ENCODE measurements at places on chromosomes 16 and 17.

- no peak for DNase-seq
Observed at GRCh38 chr16:84751241-84751640, 51.4 kb downstream of the USP10 start.

GRCh38 chr17:44807093-44807816, 22.8 kb downstream of the GJC1 start:
- DNase-seq: no peak

DNA sequence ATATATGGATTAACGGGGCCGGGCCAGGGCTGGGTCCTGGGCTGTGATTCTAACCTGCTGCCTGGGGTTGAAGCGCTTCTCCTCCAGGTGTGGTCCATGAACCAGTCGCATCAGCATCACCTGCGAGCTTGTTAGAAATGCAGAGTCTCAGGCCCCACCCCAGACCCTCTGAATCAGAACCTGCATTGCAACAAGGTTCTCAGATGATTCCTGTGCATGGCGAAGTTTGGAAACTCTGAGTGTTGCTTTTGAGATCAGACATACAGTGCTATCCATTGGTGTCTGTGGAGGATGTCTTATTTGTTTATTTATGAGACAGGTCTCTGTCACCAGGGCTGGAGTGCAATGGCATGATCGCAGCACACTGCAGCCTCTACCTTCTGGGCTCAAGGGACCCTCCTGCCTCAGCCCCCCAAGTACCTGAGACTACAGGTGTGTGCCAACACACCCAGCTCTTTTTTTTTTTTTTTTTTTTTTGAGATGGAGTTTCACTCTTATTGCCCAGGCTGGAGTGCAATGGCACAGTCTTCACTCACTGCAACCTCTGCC, 99.8 kb downstream of the PITPNC1 start:
- DNase-seq: no peak

- DNase-seq: peak; percentile 70
Observed at GRCh38 chr17:61404913-61405685, 5.5 kb downstream of the TBX2 start.

- DNase-seq: peak; percentile 61
Observed at GRCh38 chr17:77865112-77865611, 93.3 kb upstream of the TNRC6C start.

- peak; percentile 89 for DNase-seq
Observed at GRCh38 chr17:40909351-40909750, 24.3 kb upstream of the KRT20 start.

GRCh38 chr16:67430504-67430976, 381 bp upstream of the HSD11B2 start:
- no peak for DNase-seq

DNA sequence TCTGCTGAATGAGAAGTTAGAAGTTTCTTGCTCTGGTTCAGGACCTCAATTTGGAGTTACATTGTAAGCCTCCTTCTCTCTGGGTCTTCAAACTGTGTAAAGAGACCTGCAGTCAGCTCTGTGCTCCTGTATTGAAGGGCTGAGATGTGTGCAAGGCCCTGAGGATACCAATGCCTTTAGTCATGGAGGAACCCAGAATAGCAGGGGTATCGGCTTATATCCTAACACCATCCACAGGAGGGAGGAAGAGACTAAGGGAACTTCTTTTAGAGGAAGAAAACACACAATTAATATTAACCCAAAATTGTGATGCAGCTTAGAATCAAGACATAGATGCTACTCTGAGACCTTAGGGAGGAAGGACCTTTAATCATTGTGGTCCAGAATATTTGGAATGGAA, 36.5 kb downstream of the GLP2R start:
- DNase-seq: no peak

GRCh38 chr17:7836596-7837407, 2.8 kb downstream of the KDM6B start:
- DNase-seq: peak; percentile 91

- DNase-seq: no peak
Observed at GRCh38 chr17:79800325-79801155, 3.7 kb upstream of the CBX8 start.

- DNase-seq: no peak
Observed at GRCh38 chr17:48825446-48826381, 5.1 kb upstream of the CALCOCO2 start.

DNA sequence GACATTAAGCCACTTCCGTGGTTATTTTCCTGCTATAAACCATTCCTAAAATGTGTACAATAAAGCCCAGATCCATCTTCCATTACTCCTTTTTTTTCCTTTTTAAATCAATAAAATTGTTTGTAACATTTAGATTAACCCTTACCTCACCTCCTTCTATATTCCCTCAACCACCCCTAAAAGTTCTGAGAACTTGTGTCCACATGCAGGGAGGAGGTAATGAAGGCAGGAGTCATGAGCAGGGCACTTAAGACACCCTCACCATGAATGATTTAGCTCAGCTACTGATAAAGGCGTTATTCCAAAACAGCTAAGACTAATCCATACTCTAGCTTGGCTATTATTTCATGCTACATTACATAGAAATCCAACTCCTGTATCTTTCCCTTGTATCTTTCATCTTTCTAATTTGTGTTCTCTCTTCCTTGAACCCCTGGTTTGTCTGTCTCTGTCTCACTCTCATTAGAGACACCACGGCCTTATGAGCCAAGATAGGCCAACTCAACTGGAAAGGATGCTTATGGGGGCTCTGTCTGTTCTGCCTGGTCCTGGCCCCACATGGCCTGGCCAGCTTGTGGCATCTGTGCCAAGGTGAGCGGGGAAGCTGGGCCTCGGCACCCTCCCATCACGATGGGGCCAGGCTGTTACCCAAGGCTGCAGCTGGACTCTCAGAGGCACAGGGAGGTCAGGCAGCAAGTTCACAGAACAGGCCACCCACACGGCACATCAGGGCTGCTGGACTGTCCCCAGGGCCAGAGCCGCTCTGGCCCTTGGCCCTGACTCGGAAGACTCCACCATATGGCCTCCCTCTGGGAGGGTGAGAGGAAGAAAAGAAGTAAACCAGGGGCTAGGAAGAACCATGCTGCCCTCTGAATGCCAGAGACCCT, 294.4 kb downstream of the SOX9 start:
- DNase-seq: no peak

GRCh38 chr17:69819316-69820087, 255.5 kb upstream of the KCNJ16 start:
- DNase-seq: no peak
